ENCODE measurements at places on chromosomes 12 and 14.

GRCh38 chr14:51650716-51651387 is 858 bp upstream of the FRMD6 start:
- peak; percentile 11 for DNase-seq

GRCh38 chr12:3491938-3492792 is 1.2 kb downstream of the PRMT8 start:
- peak; percentile 81 for DNase-seq

DNA sequence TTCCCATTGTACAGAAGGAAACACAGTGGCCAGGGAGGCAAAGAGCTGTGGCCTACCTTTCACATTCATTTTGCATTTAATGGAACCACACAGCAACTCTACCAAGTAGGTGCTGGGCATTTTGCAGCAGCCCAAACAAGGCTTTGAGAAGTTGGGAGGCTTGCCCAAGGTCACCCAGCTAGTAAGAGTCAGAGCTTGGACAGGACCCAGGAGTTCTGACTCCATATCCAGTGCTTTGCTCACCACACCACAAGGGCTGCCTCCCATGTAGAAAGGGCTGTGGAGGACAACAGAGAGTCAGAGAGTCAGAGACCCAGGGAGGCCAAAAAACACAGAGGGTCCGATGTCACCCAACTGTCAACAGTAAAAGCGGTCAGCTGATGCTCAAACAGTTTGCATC is 400.2 kb downstream of the BCL11B start:
- no peak for DNase-seq

GRCh38 chr14:99118046-99118721 is 153.8 kb downstream of the BCL11B start:
- peak; percentile 10 for DNase-seq

- DNase-seq: no peak
These were observed 3.9 kb downstream of the CEBPE start for GRCh38 chr14:23115039-23115731.

- DNase-seq: no peak
These were observed 118.2 kb upstream of the KITLG start for GRCh38 chr12:88698471-88698870.

DNA sequence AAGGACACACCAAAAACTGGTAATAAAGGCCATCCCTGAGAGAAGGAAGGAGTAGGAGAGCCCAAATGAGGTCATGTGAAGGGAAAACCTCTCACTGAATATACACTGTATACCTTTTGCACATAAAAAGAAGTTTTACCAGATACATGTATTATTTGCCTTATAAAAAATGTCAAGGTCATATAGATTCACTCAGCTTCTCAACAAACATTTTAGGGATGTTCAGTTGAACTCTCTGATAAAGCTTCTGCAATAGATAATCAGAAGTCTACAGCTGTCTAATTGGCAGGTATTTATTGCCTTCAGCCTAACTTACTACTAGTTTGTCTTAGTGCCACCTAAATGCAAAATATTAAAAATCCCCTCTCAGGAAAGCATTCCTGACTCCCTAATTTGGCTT is 8.7 kb downstream of the SLC11A2 start:
- peak; percentile 48 for DNase-seq

All from hematopoietic multipotent progenitor cell treated with erythropoietin and hydrocortisone succinate and interleukin-3 and kit ligand, for 4 days (in vitro differentiated cells).